ENCODE measurements at places on chromosomes 4 and X.

DNA sequence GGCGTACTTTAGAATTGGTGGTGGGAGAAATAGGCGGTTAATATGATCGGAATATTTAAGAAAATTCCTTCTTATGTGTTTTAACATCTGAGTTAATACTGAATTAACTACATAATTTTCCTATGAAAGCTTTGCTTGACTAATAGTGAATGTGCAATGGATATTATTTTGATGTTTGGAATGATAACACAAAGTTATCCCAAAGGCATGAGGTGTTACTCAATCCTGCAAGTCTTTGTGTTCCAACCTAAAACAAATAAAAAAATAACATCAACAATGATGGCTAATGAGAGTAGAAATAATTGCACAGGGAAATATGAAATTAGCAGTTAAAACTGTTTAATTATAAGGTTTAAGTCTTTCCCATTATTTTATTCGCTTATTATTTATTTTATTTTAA is 183.6 kb upstream of the ARSJ start:
- DNase-seq, result no peak

- DNase-seq, result no peak
These were observed 244.3 kb downstream of the ARHGAP10 start for GRCh38 chr4:147975933-147976928.

- DNase-seq, result no peak
These were observed 35.7 kb upstream of the ADAM29 start for GRCh38 chr4:174882317-174882992.

- no peak for DNase-seq
These were observed 58.6 kb downstream of the DCK start for GRCh38 chr4:71052034-71052433.

All from stimulated activated CD8-positive, alpha-beta memory T cell treated with anti-CD3 and anti-CD28 coated beads, Interleukin-15, amount 100 ng/mL, for 48 hours (primary cell).